ENCODE measurements at places on chromosomes 16 and 17.
A peak's percentile ranks its signal among the peaks of the same experiment; 100 is the strongest.

DNA sequence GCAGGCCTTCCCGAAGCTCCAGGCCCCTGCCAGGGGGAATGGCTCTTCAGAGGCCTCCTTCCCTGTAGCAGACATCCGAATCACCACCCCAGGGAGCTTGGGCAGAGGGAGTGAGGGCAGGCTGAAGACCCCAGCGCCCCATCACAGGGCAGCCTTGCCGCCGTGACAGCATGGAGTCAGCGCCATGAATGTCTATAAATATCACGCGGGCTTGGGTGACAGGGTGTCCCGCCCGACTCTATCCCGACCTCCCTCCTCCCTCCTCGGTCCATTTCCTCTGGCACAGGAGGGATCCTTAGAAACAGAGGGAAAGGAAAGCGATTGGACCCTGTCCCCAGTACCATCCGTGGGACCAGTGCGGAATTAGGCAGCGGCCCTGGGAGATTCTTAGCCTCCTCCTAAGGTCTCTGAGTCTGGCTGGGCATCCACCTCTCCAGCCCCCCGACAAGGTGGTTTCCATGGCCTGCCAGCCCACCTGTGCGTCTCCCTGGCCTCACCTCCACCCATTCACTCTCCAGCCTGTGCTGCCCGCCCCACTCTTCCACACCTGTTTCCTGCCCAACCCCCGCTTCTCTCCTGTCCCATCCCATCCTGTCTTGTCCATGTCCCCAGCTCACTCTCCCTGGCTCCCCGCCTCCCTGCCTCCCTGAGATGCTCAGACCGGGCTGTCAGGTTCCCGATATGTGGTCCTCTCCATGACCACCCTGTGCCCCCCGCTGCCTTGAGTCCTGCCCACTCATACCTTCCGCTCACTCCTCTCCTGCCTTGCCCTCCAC is 5.1 kb downstream of the ATP2A1 start:
- no peak for DNase-seq

- no peak for DNase-seq
Measured at GRCh38 chr17:35167666-35168065, 20.0 kb downstream of the UNC45B start.

DNA sequence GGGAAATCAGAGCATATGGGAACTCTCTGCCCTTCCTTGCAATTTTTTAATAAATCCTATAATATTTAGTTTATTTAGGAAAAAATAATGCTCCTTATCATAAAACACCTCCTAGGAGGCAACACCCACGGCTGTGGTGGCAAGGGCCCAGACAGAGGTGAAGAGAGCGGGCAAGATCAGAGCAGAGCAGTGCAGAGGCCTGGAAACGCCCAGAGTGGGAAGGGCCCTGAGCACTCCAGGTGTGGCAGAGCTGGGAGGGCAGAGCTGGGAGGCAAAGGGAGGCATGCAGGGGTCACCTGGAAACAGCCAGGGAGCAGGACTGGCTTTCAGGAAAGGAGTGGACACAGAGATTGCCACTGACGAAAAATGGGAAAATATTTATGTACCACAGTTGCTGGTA is 17.3 kb downstream of the FBXO31 start:
- no peak for DNase-seq

- DNase-seq, result peak; percentile 58
Measured at GRCh38 chr17:63571632-63572310, 21.5 kb downstream of the DCAF7 start.

DNA sequence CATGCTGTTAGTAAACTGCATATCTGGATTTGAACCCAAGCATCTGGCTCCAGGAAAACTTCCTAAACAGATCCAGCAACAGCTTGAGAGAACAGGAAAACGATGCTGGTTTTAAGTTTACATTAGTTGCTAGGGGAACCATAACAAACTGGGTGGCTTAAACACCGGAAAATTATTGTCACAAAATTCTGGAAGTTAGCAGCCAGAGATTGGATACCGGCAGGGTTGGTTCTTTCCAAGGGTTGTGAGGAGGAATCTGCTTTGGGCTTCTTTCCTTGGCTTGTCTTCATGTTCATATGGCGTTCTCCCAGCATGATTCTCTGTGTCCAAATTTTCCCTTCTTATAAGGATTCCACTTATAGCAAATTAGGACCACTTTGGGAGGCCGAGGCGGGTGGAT is 276.9 kb upstream of the TOM1L1 start:
- no peak for DNase-seq

GRCh38 chr16:11542069-11542744 is 44.5 kb downstream of the LITAF start:
- no peak for DNase-seq

DNA sequence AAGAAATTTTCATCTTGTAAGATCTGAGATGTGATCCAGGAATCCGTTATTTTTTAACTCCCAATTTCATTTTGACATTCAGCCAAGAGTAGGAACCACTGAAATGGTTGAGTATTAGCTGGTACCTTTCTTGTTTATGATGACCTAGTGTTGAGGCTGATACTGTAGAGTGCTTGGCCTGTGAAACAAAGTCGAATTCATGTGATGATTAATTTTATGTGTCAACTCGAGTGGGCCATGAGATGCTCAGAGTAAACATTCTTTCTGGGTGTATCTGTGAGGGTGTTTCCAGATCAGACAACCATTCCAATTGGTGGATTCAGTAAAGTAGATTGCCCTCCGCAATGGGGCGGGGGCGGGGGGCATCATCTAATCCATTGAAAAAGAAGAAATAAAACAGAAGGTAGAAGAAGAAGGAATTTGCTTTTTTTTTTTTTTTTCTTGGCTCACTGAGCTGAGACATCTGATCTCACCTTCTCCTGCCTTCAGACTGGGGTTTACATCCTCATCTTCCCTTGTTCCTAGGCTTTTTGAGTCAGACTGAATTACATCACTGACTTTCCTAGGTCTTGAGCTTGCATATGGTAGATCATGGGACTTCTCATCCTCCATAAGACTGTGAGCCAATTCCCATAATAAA is 264.6 kb upstream of the KCNJ16 start:
- no peak for DNase-seq

- DNase-seq, result no peak
Measured at GRCh38 chr16:49484451-49484849, 110.8 kb downstream of the C16orf78 start.

- DNase-seq, result no peak
Measured at GRCh38 chr17:17078832-17079231, 36.6 kb downstream of the MPRIP start.

DNA sequence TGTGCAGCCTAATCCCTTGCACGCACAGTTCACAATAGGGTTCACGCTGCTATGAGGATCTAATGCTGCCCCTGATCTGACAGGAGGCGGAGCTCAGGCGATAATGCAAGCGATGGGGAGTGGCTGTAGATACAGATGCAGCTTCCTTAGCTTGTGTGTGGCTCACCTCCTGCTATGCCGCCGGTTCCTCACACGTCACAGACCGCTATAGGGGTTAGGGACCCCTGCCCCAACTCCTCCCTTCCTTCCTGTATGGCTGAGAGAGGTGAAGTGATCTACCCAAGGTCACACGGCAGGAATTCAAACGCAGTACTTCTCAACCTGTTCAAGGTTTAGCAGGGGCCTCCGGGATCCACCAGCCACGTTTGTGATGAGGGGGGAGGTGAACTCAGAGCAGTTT is 13.4 kb upstream of the PLLP start:
- no peak for DNase-seq

GRCh38 chr16:1884889-1885288 is 12.9 kb upstream of the MEIOB start:
- DNase-seq, result no peak

DNA sequence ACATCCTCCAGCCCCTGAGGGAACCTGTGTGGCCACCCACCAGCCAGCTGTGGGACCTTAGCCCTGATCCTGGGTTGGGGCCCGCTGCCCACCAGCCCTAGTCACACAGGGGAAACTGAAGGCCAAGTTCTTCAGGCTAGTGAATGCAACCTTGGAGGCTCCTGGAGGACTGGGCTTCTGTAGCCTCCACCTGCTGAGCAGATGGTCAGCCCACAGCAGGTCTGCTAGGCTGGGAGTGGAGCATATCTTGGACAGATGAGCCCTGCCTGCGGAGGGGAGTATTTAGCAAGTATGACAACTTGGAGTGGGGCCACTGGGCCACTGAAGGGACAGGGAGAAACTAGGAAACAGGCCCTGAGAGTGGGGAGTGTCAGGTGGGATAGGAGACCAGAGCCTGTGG is 4.1 kb downstream of the DPEP3 start:
- DNase-seq, result no peak

- DNase-seq, result no peak
Measured at GRCh38 chr16:52758473-52758855, 211.5 kb upstream of the TOX3 start.

- no peak for DNase-seq
Measured at GRCh38 chr17:19642373-19642893, 6.1 kb upstream of the ALDH3A2 start.

GRCh38 chr17:34647511-34647910 is 68.1 kb downstream of the TMEM132E start:
- no peak for DNase-seq

Measured in AML-193 (cell line).